ENCODE measurements at places on chromosomes 4 and X. TPM values are rescaled to one million over a fixed set of nuclear protein-coding genes. Genes with fewer than 3 reads are reported as not detected.

GRCh38 chr4:155974996-155975395 is 21.3 kb upstream of the CTSO start:
- no peak for DNase-seq

Gene BGN
- total RNA-seq, result 0.27 TPM

Gene SLC26A1
- total RNA-seq, result not detected

- DNase-seq, result no peak
Measured at GRCh38 chrX:12149670-12150407, 11.6 kb downstream of the FRMPD4 start.

GRCh38 chrX:136395271-136395670 is 92.5 kb upstream of the BRS3 start:
- DNase-seq, result no peak

Gene SPP1
- total RNA-seq, result 1.1 TPM

- no peak for DNase-seq
Measured at GRCh38 chr4:22552812-22553211, 36.9 kb upstream of the ADGRA3 start.

DNA sequence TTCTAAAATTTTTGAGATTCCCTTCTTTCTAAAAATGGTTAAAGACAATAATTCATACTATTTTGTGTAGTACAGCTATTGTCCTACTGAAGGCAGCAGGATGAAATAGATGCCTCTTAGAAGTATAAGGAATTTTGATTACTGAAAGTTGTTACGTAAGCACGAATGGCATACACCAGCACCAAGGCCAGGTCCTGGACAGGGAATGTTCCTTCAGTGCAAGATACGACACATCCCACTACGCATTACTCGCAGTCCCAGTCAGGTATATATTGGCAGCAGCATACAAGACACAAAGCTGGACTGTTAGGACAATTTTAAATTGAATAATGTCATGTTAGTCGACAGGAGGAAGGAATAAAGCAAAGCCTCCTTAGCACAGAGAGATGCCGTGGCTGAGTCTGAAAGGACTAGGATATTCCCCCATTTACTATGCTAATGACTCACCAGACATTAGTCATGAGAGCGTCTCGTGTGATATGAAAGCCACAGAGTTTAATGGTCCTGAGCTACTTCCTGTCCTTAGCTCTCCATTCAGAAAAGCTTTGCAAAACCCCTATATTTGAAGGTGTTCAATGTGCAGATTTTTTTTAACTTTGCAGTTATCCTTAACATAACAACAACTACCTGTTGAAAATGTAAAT is 504.3 kb downstream of the FAM133A start:
- no peak for DNase-seq

DNA sequence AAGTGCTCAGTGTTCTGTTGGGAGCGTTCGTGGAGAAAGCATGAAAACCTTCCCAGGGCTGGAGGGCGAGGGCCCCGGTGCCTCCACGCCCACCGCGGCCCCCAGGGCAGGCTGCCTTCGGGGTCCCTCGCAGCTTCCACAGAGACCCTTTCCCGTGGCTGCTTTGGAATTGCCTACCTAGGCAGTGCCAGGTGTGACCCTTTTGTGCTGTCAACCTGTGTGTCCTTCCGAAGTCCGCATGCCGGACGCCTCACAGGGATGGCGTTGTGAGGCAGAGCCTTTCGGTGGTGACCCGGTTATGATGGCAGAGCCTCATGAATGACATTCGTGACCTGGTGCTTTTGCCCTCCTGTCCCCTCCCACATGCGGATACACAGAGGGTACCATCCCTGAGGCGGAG is 17.4 kb downstream of the TMEM175 start:
- no peak for DNase-seq

Gene TEC
- 19.0 TPM for total RNA-seq

GRCh38 chrX:6660567-6661264 is 125.8 kb upstream of the VCX3A start:
- no peak for DNase-seq

- DNase-seq, result no peak
Measured at GRCh38 chr4:139973015-139973414, 181.0 kb downstream of the MAML3 start.

- no peak for DNase-seq
Measured at GRCh38 chr4:31573554-31573953, 853.4 kb downstream of the PCDH7 start.

DNA sequence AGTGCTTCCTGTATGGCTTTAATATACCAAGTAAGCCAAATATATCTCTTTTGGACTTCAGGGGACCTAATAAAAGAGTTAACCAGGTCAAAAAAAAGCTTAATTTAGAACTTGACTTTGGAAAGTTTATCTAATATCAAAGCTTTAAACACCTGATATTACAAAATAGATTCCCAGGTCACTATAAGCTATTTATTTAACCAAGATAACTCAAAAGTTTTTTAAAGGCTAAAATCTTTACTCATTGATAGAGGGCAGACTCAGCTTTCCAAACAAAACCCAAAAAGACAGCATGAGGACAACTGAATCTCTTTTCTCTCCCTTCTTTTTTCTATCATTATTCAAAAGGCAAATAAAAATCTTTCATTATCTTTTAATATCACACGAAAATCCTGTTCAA is 19.5 kb downstream of the NUDT11 start:
- DNase-seq, result no peak

DNA sequence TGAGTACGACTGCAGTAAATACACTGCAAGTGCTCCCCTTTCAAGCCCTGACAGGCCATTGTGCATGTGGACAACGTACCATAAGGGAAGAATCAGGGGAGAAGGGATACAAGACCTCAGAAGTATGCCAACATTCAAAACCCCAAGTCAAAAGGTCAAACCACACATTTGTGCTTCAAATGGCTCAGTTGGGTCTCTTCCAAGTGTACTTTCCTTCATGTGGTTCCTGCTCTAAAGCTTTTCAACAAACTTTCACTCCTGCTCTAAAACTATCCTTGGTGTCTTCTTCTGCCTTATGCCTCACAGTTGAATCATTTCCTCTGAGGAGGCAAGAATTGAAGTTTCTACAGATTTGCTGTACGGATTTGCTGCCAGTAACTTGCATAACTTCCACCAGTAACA is 305.7 kb upstream of the SLIT2 start:
- DNase-seq, result no peak

Gene SERPINA7
- not detected for total RNA-seq

- DNase-seq, result no peak
Measured at GRCh38 chrX:53266914-53267313, 14.5 kb downstream of the IQSEC2 start.

Gene UCHL1
- 102 TPM for total RNA-seq

- no peak for DNase-seq
Measured at GRCh38 chr4:165971446-165971845, 98.4 kb downstream of the TLL1 start.

Gene SMIM31
- not detected for total RNA-seq

DNA sequence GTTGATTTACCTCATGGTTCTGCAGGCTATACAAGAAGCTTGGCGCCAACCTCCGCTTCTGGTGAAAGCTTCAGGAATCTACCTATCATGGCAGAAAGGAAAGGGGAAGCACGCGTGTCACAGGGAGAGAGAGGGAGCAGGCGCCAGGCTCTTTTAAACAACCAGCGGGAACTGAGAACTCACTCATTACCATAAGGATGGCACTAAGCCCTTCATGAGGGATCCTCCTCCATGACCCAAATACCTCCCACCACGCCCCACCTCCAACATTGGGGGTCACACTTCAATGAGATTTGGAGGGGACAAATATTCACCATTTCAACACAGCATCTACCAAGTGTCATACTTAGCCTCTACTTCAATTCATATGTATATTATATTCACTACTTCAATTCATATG is 18.8 kb upstream of the TBC1D8B start:
- no peak for DNase-seq

DNA sequence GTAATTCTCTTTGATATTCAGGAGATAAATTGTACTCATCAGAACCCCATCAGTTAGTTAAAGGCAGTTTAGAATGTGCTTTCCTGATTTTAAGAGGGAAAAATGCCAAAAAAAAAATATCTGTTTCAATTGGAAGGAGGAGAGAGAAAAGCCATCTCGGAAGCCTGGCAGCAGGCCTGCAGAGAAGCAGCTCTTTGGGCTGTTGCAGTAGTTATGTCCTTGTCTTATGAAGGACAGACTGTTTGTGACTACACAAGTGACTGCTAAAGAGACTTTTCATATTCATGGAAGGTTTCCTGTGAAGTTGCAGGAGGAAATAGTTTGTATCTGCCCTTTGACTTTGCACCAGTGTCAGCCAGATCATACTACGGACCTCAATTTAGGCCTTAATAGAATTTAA is 88.8 kb downstream of the DCLK2 start:
- DNase-seq, result no peak

All from GM12878 (cell line).